Stimulated activated CD8-positive, alpha-beta memory T cell treated with anti-CD3 and anti-CD28 coated beads, Interleukin-15, amount 100 ng/mL, for 4 hours (primary cell): ENCODE measurements at places on chromosomes 3 and 15.

DNA sequence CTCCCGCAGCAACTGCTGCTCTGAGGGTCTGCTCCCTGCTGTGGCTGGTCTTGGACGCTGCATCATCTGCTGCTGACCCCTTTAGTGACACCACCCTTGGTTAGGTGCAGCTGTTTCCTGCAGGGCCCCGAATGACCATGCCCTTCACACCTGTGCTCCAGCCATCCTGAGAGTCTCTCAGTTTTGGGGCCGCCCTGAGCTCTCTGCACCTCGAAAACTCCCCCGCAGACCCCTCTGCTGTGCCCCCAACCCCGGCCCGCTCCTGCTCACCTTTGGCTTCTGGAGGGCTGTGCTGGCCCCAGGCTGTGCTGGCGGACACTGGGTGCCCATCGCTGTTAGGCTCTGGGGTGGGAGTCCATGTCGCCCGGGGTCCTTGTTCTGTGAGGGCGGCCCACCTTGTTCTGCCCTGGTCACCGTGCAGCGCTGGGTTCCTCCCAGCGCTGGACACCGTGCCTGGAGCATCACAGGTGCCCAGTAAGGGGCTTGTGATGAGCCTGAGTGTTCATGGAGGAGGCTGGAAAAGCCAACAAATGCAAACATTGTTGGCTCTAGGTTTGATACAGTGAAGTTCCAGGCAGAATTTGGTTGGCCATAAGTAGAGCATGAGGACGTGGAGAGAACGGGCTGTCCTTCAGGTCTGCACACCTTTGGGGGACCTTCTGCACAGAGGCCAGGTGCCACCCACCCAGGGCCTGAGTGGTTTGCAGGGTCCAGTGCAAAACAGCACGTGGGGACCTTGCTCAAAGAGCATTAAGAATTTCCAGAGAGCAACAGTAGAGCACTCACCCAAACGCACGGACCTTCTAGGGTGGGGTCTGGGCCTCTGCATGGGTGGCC is 12.3 kb downstream of the ABTB1 start:
- DNase-seq = no peak

GRCh38 chr15:71329041-71329440 is 213.8 kb downstream of the THSD4 start:
- DNase-seq = no peak

GRCh38 chr3:8445861-8446260 is 55.8 kb upstream of the LMCD1 start:
- DNase-seq = no peak

GRCh38 chr3:10193692-10194327 is 29.1 kb downstream of the IRAK2 start:
- no peak for DNase-seq

DNA sequence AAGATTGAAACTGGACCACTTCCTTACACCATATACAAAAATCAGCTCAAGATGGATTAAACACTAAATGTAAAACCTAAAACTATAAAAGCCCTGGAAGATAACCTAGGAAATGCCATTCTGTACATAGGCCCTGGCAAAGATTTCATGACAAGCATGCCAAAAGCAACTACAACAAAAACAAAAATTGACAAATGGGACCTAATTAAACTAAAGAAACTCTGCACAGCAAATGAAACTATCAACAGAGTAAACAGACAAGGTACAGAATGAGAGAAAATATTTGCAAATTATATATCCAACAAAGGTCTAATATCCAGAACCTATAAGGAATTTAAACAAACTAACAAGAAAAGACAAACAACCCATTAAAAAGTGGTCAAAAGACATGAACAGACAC is 173.1 kb upstream of the CCDC54 start:
- DNase-seq = no peak

DNA sequence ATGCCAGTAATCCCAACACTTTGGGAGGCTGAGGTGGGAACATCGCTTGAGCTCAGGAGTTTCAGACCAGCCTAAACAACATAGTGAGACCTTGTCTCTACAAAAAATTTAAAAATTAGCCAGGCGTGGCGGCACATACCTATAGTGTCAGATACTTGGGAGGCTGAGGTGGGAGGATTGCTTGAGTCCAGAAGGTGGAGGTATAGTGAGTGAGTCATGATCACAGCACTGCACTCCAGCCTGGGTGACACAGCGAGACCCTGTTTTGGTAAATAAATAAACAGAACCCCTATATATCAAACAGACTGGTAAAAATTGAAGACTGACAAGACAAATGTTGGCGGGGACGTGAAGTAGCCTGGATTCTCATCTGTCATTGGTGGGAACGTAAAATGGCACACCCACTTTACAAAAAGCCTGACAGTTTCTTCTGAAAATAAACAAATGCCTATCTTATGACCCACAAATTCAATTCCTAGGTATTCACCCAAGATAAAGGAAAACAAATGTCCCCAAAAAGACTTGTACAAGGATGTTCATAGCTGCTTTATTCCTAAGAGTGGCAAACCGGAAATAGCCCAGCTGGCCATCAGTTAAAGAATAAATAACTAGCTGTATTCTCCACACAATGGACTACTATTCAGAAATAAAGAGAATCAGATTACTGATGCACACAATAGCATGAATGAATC is 47.0 kb upstream of the GK5 start:
- no peak for DNase-seq

DNA sequence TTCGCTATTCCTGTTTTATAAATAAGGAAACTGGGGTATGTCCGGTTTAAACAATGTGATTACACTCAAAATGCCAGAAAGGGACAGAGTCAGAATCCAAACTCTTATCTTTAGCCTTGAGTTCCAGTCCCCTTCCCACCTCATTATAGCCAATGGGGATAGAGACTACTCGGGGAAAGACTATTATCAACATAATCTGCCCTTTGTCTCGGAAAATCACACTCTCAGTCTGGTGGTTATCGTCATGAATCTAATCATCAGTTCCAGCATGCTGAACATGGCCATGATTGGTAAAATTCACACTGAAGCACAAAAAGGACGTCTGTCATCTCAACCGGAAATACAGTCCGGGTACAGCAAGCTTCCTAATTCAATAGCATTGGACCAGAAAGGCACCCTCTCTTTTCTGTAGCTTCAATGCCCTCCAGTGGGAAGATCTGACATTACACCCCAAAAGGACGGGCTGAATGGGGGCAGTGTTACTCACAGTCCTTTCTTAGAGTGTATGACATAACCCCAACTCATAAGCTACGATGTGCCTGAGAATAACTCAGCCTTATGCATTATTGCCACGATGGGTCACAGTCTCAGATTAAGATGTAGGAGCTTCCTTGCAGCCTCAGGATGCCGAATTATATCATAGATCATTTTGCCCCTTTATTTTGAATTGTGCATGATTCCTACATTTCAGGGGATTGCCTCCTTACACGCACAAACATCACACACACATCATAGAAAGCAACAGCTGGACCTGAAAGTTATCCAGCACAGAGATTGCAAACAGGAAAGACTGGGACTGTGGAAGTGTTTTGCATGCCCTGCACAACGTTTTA is 390.4 kb upstream of the LMCD1 start:
- DNase-seq = peak; percentile 0

DNA sequence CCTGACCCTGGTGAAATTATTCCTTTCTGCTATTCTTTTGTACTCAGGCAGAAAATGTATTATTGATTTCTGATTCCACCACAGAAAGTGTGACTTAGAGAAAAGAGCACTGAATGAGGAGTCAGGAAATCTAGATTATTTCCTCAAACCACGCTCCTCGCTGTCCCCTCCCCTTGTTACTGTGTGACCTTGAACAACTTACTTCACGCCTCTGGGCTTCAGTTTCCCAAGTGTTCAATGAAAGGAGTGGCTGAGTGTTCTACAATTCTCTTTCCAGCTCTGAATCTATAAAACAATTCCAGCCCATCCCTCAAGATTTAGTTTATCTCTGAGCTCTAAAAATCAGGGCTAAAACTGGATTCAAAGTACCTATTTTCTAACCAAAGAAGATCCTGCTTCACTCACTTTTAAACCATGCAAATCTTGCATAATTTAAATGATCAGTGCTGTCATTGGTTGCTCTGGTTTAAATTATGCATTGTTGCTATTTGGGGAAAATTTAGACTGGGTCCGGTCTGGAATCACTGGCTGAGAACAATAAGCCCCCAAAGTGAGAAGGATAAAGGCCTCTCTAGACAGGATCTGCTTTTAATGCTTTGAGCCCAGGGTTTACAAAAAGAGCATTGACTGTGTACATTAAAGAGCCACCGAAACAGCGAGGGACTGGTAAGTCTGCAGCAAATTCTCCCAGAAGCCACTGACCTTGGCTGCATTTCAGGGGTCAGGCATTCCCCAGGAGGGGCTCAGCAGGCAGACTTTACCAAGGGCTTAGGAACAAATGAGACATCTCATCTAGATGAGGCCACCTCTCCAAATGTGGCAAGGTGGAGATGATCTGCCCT is 3.2 kb downstream of the TNIK start:
- no peak for DNase-seq
